ENCODE measurements at places on chromosomes 7 and 10.

GRCh38 chr10:128078136-128078969, 47.9 kb downstream of the MKI67 start:
- DNase-seq: no peak

- no peak for DNase-seq
Observed at GRCh38 chr10:89297356-89297755, 4.5 kb upstream of the IFIT2 start.

DNA sequence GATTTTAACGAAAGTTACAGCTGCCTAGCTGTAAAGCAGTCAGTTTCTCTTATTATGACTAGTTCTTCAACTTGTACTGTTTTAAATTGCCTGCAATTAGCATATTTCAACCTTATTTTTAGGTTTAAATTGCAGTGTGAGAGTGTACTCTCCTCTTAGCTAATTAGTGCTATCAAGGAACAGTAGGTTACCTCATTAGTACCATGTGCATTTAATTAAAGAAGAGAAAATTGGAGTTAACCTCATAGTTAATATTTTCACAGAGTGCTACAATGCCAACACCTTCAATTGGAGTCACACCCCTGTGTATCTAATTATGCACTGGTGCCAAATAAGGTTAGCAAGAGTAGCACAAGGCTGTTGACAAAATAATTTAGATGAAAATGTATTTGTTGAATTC, 154.6 kb downstream of the FOXP2 start:
- no peak for DNase-seq

DNA sequence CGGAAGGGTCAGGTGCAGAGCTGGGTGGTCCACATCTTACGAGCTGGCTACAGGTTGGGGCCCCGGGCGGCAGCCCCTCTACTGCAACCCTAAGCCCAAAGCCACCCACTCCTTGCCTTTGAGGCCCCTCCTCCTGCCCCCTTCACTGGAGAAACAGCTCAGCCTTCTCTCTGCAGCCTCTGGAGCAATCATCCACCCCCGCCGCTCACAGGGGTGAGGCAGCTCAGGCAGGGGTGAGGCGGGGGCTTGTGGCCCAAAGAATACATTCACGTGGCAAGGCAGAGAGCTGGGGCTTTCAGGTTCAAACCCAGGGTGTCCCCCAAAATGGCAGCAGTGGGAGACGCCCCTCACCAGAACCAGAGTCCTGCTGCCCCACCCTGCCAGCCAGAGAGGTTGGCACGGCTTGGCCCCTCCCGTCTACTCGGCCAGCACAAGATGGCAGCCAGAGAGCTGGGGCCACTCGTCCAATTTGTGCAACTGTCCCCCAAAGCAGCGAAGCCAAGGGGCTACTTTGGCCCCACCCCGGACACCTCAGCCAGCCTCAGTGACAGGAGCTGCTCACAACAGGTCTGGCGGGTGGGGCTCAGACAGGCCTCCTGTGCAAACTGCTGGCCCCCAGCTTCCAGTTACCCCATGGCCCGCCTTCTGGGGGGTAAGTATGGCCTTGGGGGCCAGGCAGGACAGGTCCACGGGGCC, 7.2 kb downstream of the GNB2 start:
- DNase-seq: no peak

- DNase-seq: no peak
Observed at GRCh38 chr10:110420401-110421193, 77.1 kb upstream of the DUSP5 start.

- DNase-seq: no peak
Observed at GRCh38 chr10:6211341-6211670, 8.6 kb downstream of the PFKFB3 start.

GRCh38 chr10:12961416-12962205, 39.9 kb downstream of the CCDC3 start:
- no peak for DNase-seq

- DNase-seq: no peak
Observed at GRCh38 chr10:54985732-54986131, 184.7 kb upstream of the PCDH15 start.

DNA sequence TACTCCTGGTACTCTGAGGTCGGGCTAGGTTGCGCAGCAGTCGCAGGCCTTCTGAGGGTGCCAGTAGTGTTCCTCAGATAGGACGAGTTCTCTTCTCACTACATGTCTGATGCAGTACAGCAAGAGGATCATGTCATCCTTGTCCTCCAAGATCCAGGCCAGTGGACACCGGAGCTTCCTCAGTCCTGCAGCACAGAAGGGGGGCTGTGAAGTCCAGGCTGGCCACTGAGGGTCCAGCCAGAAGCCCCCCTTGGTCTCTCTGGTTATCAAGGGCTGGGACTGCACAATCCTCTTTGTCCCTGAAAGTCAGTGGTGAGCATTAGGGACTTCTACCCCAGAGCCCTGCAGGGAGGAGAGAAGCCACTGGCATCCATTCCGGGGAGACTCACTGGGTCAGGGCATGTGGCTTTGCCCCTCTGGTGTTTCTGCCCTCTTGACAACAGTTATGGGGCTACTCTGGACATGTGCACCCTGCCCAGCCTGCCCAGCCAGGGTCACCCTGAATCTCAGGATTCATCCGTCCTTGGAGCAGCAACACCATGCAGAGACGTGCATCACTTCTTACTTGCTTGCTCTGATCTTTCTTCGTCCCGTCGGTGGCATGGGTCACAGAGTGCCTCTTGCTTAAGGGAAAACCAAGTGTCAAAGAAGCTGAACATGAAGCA, 125.7 kb downstream of the ADCY1 start:
- no peak for DNase-seq

GRCh38 chr10:102435529-102436233, 3.3 kb upstream of the CUEDC2 start:
- DNase-seq: no peak

GRCh38 chr7:26329520-26330255, 38.0 kb downstream of the SNX10 start:
- DNase-seq: no peak

GRCh38 chr10:131650169-131650705, 250.6 kb upstream of the PPP2R2D start:
- DNase-seq: no peak

DNA sequence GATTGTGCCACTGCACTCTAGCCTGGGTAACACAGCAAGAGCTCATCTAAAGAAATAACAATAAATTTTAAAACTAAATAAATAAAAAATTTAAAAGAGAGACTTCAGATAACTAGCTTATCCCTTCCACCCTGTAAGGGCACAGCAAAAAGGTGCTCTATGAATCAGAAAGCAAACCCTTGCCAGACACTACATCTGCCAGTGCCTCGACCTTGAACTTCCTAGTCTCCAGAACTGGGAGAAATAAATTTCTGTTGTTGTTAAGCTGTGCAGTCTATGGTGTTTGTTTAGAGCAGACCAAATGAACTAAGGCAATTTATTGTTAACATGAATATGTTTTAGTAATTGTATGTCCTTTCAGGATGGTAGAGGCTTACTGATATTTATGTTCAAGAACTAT, 174.9 kb upstream of the TRIM24 start:
- DNase-seq: no peak

DNA sequence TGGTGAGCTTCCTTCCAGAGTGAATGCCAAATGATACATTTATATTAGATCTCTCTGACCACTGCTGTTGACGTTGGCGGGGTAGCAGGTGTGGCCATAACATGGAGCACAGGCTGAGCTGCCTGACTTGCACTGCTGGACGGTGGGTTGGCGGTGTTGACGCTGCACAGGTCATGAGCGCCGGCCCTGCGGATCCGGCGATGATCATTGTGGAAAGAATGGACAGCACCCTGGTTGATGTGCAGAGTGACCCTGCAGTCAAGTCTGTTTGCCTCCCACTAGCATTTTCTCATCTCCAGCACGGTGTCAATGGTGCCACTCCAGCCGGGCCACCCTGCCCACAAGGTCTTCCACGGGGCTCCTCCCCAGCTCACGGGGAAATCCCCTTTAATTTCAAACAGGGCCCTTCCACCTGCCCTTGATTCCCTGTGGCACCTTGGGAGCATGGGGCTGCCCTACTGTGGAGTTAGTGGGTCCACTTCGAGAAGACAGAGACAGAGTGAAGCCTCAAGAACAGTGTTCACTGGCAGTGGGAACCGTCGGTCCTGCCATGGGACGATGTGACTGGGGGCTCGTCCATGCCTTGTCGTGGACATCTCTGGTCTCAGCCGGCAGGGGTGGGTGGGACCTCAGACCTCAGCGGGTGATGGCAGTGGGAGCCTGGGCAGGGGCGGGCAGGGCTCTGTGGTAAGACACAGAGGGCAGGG, 613.5 kb downstream of the PTPRN2 start:
- DNase-seq: no peak

GRCh38 chr7:91396-92175, 100.8 kb upstream of the FAM20C start:
- no peak for DNase-seq

GRCh38 chr7:114082642-114083165, 163.9 kb upstream of the PPP1R3A start:
- DNase-seq: no peak

DNA sequence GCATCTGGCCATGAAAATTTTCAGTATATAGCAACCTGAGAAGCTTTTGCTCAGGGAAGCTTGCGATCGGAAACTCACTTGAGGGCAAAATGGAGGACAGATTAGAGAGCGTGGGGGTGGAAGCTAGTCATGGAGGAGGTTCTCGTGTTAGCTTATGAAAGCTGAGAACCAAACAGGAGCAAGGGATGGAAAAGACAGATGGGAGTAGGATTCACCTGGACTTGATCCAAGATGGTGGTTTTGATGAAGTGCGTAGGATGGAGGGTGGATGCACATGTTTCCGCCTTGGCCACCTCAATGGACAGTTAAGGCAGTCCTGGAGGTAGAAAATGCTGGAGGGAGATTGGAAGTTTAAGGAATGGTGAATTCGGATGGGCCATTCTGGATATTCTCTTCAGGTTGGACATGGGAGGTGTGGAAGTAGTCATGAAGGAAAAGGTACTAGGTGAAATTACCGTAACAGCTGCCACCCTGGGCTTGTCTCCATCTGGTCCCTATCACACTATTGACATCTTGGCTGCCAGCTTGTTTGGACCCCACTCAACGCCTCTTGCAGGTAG, 6.3 kb upstream of the C10orf95 start:
- no peak for DNase-seq

GRCh38 chr7:118429141-118429540, 204.6 kb downstream of the ANKRD7 start:
- DNase-seq: no peak

DNA sequence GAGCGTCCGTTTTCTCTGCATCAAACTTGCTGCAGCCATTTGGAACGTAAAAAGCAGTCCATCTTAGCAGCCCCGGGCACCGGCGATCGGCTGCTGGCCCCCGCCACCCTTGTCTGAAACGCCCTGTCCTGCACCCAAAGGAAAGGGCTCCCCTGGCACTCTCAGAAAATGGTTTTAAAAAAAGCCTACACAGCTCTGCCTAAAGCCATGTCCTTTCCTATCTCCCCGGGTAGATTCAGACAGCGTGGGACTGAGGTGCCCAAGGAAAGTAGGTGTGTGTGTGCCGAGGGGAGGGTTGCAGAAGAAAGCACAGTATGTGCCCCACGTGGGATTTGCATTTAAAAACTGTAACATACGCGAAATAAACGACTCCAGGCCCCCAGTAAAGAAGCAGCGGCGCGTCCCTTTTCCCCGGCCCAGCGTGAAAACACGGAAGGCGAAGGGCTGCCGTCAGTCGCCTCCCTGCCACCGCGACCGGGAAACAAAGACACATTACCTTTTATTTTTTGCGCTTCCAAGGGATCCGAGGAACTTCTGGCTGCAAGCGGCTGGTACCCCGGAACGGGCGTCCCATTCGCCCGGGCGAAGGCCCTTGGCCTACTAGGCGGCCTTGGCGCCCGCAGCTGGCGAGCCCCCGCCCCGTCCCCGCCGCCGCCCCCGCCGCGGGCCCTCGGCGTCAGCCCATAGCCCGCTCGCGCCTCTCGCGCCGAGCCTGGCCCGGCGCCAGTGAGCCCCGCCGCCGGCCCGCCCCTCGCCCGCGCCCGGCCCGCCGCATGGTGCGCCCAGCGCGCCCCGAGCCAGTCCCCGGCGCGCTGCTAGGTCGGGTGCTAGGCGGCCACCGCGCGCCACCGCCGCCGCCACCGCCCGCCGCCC, 304.6 kb downstream of the PRPF18 start:
- DNase-seq: no peak

GRCh38 chr10:29948881-29949355, 110.5 kb downstream of the JCAD start:
- no peak for DNase-seq

DNA sequence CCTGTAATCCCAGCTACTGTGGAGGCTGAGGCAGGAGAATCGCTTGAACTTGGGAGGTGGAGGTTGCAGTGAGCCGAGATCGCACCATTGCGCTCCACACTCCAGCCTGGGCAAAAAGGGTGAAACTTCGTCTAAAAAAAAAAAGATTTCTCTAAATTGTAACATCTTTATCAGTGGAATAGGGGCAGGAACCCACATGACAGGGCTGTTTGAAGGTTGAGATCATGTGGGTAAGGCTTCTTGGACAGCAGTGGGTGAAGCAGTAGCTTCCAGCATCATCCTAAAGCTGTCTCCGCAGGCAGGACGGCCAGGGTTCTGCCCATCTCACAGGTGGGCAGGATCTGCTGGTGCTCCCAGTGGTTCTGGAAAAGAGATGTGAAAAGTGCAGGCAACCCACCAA, 37.9 kb upstream of the SEPHS1 start:
- DNase-seq: no peak

GRCh38 chr10:116688241-116688711, 54.1 kb downstream of the HSPA12A start:
- peak; percentile 1 for DNase-seq

DNA sequence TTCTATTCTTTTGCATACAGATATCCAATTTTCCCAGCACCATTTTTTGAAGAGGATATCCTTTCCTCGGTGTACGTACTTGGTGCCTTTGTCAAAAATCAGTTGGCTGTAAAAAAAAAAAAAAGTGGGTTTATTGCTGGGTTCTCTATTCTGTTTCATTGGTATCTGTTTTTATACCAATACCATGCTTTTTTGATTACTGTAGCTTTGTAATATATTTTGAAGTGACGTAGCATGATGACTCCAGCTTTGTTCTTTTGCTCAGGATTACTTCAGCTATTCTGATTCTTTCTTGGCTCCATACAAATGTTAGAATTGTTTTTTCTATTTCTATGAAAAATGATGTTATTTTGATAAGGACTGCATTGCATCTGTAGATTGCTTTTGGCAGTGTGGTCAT, 165.5 kb downstream of the MLLT10 start:
- DNase-seq: no peak

- no peak for DNase-seq
Observed at GRCh38 chr7:70068531-70068930, 470.3 kb downstream of the AUTS2 start.

- no peak for DNase-seq
Observed at GRCh38 chr10:129771024-129771423, 193.1 kb downstream of the EBF3 start.

DNA sequence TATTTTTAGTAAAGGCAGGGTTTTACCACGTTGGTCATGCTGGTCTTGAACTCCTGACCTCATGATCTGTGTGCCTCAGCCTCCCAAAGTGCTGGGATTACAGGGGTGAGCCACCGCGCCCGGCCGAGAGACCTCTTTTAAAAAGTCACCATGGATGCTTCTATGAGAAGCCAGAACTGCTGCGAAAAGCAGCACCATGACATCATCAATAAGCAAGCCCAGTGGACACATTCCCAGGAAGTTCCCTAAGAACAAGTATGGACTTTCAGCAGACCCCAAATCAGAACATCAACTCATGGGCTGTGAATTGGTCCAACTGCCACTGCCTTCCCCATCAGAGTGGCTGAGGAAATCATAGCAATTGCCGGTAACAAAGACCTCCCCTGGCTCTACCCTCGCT, 93.4 kb downstream of the PLXNA4 start:
- no peak for DNase-seq

- no peak for DNase-seq
Observed at GRCh38 chr10:23198940-23199767, 7.0 kb downstream of the PTF1A start.
